ENCODE measurements at places on chromosomes 7 and 10.

DNA sequence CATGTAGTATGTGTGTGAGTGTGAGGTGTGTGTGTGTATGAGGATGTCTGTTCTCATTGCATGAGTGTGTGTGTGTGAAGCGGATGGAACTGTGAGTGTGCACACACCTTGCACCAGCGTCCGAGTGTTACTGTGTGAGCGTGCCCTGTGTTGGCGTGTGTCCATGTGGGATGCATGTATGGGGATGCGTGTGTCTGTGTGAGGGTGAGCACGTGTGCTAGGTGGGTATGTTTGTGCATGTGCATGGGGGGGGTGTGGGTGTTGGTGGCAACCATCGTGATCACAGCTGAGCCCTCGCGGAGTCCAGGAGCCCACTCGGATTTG lies 6.4 kb downstream of the KNDC1 start:
- DNase-seq, result no peak

DNA sequence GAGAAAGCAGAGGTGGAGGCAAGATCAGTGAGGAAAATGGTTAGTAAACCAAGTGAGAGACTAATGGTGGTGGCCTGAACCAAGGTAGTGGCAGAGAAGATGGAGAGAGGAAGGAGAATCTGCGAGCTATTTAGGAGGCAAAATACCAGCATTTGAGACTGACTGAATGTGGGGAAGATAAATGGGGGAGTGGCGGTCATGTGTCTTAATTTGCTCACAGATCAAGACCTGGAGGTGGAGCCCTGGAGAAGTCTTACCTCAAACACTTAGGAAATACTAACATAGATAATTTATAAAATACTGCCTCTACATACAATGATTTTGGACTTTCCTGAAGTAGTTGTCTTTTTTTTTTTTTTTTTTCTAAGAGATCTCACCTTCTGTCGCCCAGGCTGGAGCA lies 34.7 kb downstream of the ICA1 start:
- no peak for DNase-seq

- DNase-seq, result no peak
Measured at GRCh38 chr7:84640637-84641036, 446.0 kb upstream of the SEMA3A start.

DNA sequence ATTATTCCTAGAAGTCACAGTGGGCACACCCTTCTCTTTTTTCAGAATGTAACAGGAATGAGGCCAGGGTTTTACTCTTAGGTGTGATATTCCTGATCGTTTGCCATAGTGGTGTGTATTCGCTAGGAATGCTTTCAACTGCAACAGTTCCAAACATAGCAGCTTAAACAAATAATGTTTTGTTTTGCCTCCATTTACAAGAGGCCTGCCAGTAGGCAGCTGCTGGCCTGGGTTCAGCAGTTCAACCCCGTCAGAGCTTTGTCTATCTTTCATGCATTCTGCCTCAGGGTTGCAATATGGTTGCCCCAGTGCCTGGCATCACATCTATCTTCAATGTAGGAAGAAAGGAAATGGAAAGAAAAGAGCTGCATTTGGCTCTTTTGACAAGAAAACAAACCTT lies 21.7 kb upstream of the RET start:
- DNase-seq, result no peak

DNA sequence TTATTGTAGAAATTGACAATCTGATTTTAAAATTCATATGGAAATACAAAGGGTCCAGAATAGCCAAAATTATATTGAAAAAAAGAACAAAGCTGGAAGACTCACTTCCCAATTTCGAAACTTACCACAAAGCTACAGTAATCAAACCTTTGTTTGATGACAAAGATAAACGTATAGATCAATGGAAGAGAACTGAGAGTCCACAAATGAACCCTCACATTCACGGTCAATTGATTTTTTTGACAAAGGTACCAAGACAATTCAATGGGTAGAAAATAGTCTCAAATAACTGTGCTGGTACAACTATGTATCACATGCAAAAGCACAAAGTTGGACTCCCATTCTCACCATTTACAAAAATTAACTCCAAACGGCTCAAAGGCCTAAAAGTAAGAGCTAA lies 8.7 kb downstream of the KPNA7 start:
- DNase-seq, result no peak

- DNase-seq, result no peak
Measured at GRCh38 chr7:50962962-50963374, 180.3 kb upstream of the GRB10 start.

DNA sequence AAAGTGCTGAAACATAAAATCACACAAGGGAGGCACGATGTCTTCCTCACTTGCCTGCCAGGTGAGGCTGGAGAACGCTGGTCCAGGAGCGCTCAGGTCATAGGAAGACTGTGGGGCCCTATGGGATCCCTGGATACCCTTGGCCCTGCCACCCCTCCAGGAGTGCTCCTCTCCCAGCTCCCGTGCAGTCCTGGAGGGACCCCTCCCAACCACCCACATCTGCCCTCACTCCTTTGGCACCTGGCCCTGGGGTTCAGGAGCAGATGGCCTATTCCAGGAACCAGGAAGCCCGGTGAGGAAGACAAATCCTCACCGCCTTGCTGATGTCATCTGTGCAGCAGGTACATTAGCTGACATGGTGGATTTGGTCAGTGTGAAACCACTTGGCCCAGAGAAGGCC lies 3.7 kb upstream of the CXCL12 start:
- no peak for DNase-seq

- DNase-seq, result no peak
Measured at GRCh38 chr10:70615784-70616522, 13.4 kb upstream of the PRF1 start.

DNA sequence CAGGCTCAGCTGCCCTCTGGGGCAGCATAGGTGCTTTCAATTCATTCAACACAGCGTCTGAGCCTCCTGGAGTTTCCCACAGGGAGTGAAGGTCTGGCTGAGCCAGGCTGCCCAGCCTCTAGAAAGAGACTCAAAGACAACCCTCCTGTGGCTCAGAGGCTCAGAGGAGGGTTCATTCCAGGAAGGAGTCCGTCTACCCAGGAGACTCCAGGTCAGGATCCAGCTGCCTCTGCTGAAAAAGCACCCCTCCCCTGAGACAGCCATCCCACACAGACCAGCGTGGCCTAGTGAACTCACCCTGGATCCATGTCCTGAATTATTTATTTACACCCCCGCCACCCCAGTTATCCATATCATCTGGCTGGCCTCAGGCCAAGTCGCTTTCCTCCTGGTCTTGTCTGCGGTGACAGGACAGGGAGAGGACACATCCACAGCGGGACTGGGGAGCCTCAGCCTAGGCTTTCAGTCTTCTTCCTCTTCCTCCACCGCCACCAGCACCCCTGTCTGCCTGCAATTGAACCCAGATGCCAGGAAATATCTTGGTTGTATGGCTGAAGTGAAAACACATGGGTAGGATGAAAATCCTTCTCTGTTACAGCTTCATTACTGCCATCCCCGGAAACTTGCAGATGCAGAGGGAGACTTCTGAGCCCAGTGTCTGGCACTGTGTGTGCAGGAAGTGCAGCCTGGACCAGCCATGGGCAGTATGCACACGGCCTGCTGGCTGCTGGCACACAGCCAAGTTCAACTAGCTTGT lies 44.0 kb upstream of the COL13A1 start:
- DNase-seq, result no peak

DNA sequence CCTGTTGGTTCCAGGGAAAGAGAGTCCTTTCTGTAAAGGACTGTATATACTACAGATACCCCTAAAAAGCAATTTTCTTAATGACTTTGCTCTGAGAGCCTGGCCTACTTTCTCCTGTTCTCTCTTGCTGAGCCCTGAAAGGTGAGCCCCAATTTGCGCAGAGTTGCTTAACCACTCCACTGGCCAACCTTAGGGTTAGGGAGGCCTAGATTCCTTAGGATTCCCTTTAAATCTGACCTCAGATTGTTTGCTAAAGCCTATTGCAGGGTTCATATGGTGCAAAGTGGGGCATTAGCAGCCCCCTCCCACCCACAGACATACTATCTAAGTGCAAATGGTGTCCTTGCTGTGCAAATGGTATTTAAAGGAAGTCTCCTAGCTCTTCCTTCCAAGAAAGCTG lies 164.2 kb downstream of the RNLS start:
- no peak for DNase-seq

GRCh38 chr10:50635286-50635685 lies 11.5 kb upstream of the SGMS1 start:
- no peak for DNase-seq

- no peak for DNase-seq
Measured at GRCh38 chr7:55250313-55250712, 114.8 kb upstream of the LANCL2 start.

- no peak for DNase-seq
Measured at GRCh38 chr10:6721964-6722615, 142.0 kb upstream of the PRKCQ start.

DNA sequence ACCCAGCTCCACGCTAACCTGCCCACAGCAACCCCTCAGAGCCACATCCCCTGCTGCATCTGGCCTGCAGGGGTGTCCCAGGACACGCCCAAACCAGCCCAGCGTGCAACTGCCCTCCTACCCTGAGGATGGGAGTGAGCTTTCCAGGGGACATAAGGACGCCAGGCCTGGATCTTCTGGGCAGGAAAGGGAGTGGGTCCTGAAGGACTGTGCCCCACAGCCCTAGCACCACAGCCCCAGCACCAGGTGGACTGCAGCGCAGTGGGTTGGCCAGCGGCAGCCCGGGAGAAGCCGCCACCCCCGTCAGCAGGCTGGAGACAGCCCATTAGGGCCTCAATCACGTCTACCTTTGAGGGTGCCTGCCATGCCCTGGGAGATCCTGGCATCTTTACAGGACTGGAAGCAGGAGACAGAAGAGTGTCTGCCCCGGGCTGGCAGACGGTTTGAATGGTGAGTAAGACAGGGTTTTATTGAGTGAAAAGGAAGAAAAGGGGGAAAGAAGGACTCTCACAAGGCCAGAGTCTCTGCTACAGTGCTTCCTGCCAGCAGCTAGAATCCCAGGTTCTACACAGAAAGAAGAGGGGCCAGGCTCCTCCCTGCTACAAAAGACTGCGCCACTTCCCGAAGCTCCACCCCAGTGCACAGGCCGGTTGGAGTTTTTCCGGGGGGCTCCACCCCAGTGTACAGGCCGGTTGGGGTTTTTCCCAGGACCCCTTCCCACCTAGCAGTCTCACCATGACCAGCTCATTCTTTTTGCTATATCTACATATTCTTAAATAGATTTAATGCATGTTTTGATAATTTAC lies 69.8 kb upstream of the KCTD7 start:
- no peak for DNase-seq

DNA sequence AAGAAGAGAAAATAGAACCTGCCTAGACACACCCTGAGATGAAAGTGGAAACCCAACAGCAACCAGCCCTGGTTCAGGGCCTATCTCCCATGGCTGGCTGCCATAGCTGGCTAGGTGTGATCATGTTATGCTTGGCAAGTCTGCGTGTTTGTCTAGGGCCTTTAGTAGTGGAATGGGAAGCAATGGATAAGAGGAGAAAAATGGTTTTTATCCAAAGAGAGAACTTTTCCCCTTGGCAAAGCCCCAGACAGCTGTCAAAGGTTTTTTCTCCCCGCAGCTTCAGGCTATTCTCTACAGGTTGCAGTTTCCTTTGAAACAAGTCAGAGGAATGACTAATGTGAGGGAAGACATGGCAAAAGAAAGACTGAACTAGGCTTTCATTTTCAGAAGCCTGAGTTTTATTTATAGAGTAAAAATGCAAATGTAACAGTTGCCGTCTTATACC lies 161.5 kb downstream of the SEMA3D start:
- no peak for DNase-seq

- DNase-seq, result no peak
Measured at GRCh38 chr7:94115316-94115715, 111.2 kb upstream of the BET1 start.

DNA sequence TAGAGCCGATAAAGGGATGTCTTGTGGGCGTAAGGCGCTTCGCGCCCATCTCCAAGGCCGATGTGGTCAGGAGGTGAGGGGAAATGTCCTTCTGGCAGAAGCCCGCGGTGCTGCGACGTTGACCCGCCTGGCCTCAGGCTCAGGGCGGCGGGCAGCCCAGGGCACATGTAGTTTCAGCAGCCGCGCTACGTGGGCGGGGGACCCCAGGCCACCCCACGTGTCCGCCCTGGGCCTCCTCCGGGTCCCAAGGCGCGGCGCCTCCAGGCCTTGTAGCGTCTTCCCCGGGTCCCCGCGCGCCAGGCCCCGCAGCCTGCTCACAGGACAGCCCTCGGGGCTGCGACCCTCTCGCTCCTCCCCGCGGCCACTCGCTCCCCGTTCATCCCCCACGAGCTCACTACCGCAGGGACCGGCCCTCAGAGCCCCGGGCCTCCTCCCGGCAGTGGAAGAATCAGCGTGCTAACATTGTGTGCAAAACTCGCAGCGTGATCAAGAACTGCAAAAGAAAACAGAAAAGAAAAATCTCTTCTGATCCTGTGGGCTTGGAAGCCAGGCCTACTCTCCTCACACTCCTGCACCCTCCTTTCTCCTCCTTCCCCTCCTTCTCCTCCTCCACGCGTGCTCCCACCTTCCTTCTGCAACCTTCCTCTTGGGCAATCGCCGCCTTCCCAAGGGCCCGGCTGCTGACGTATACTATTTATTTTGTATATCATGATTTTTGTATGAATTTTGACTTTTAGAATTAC lies 4.4 kb upstream of the TBX20 start:
- DNase-seq, result no peak

GRCh38 chr10:49115015-49115795 lies at the start of gene VSTM4:
VSTM4 (minus strand) TSS chr10:49115522; CDS start chr10:49115485, 37 bp downstream.
- DNase-seq, result no peak

GRCh38 chr10:118980135-118980865 lies 49.2 kb upstream of the NANOS1 start:
- no peak for DNase-seq

- no peak for DNase-seq
Measured at GRCh38 chr10:47421057-47421952, 37.2 kb upstream of the ZNF488 start.

- DNase-seq, result peak; percentile 33
Measured at GRCh38 chr10:88879534-88880281, at the start of gene STAMBPL1. STAMBPL1 (plus strand) TSS chr10:88880245; CDS start chr10:88901709, 21,464 bp downstream.

- DNase-seq, result no peak
Measured at GRCh38 chr7:41921453-41921981, 218.6 kb upstream of the INHBA start.

- no peak for DNase-seq
Measured at GRCh38 chr7:27102581-27103442, at the start of gene HOXA2. HOXA2 (minus strand) TSS chr7:27102683; CDS start chr7:27102500, 183 bp downstream.

DNA sequence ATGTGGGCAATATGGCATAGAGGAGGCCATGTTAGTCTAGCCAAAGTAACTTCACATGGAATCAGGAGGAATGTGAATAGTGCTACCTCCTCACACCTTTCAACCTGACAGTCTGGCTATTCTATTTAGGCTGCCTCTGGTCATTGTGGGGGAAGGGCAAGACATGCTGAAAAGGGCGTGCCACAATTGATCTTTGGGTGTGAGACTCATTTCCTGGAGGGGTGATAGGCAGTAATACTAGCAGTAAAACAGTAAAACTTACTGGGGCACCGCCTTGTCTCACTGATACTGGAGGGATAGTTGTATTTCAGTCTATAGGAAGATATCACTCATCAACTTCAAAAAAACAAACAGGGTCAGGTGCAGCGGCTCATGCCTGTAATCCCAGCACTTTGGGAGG lies 88.7 kb downstream of the TMEM168 start:
- no peak for DNase-seq

DNA sequence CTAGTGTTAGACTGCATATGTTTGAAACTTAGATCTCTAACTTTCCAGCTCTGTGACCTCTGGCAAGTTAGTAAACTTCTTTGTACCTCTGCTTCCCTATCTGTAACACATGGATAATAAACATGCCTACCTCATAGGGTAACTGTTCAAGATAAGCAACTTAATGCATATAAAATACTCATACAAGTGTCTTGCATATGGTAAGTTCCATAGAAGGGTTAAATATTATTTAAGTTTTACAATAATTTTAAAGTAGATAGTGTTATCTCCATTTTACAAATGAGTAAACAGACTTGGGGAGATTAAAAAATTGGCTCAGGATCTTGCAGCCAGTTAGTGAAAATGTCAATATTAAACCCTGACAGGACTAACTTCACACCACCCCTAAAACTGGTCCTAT lies 30.1 kb upstream of the CD36 start:
- no peak for DNase-seq

All from esophagus squamous epithelium (tissue), 5 donors.